8988T (cell line): ENCODE measurements at places on chromosomes 5 and 9.

DNA sequence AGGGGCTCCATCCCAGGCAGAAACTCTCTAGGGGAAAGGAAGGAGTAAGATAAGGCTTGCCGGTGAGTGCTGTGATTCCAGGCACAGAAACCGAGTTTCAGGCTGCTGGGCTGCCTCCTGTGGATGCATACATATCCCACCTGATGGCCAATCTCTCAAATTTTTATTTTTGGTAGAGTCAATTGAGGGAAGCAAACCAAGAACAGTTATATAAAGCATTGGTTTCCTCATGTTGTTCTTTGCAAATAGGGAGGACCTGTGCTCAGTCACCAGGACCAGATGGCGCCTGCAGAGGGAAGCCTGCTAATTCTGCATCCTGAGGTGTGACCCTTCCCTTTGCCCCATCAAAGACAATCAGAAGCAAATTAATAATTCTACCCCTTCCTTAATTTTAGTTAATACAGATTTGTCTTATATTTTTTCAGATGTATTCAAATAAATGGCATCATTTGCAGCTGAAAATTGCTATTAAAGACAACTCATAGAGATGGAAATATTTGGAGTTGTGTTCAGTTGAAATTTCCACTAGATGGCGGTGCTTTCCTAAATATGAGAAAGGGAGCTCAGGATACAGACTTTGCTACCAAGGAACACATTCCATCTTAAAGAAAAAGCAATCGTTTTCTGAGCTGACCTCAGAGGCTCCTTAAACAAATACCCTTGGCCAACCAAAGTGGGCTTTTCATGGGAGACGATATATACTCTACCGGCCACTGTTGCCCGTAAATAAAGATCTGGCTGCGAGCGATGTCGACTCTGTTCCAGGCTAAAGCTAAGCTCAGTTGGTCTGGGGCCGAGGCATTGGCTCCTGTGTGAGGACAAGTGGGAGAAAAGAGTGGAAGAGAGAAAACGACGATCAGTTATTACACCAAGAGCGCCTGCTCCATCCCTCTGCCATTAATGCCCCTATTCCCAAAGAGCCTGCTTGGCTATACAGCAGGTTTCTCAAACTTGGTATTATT is 225.7 kb upstream of the KLF9 start:
- DNase-seq, result no peak

GRCh38 chr9:96382175-96382574 is 1.3 kb downstream of the SLC35D2 start:
- DNase-seq, result no peak

GRCh38 chr5:74895906-74896305 is 29.7 kb upstream of the FAM169A start:
- DNase-seq, result no peak

DNA sequence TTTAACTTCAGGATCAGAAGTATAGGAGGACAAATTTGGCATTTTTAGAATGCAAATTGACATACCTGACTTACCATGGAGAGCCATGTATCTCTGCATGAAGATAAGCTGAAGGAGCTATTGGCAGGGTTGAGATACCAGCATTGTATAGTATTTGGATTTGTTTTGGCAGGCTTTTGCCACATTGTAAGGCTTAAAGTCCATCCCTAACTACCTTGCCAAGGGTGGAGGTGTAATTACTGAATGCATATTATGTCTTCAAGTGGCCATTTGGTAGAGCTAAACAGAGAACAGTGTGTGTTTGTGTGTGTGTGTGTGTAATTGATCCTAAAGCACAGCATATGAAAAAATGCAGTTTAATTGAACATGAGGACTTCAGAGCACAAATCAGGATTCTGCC is 324.7 kb downstream of the FAM170A start:
- DNase-seq, result no peak

- DNase-seq, result no peak
Observed at GRCh38 chr5:134132372-134133187, 18.1 kb downstream of the TCF7 start.

- no peak for DNase-seq
Observed at GRCh38 chr5:74233571-74233970, 407.0 kb downstream of the ENC1 start.

DNA sequence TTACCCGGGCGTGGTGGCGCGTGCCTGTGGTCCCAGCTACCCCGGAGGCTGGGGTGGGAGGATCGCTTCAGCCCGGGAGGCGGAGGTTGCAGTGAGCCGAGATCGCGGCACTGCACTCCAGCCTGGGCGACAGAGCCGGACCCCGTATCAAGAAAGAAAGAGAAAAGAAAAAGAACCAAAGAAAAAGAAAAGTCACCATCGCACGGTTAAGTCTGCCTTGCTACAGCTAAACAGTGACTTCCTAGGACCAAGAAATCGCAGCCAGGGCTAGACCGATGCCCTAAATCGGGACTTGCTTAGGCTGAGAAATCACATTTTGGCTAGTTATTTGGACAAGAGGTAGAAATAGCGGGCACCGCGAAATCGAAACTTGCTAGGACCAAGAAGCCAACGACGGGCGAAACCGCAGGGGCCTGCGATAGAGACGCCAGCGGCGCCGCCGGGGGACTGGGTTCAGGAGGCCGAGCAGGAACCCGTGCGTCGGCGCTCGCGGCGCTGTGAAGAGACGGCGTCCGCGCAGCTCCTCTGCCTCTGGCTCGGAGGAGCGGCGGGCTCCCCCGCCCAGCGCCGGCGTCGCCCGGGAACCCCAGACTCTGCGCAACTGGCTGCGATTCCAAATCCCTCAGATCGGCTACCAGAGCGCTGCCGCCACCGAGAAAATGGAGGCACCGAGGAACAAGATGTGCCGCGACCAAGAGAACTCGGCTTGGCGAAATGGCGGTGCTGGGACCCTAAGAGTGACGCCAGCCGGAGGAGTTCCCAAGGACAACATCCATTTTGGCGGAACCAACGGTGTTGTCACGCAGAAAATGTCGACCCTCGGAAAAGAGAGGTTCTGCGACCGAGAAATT is 26.1 kb upstream of the ANXA2R start:
- no peak for DNase-seq

- no peak for DNase-seq
Observed at GRCh38 chr5:15452030-15452429, 48.0 kb upstream of the FBXL7 start.

DNA sequence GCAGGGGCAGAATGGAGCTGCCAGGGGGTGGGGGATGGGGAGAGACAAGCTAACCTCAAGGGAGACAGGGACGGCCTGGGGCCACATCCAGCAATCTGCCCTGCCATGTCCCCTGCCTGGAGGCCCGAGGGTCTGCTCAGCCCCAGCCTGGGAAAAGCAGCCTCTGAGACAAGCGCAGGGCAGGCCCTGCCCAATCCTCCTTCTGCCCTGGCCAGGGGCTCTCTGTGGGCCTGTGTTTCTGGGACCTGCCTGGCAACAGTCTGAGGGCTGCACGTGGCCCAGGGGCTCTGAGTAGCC is 13.9 kb upstream of the QSOX2 start:
- DNase-seq, result no peak

GRCh38 chr5:116507051-116507537 is 67.5 kb downstream of the SEMA6A start:
- no peak for DNase-seq

- DNase-seq, result no peak
Observed at GRCh38 chr9:76894198-76894597, 11.7 kb downstream of the PRUNE2 start.

DNA sequence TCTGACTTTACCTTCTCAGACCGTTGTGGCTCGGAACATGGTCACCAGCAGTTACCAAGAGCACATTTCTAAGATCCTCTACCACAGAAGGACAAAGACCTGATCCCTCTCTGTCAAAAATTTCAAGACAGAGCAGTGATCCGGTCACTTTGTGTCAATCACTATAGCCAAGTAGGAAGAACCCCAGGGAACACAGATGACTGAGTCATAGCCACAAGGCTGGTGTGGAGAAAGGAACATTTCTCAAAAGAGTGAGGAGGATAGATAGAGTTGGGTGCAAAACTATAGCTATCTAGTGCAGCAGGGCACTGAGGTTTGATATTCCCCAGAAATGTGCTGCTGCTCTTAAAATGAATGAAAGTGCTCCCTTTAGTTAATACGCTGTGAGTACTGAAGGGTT is 130.7 kb upstream of the SMIM23 start:
- DNase-seq, result no peak

DNA sequence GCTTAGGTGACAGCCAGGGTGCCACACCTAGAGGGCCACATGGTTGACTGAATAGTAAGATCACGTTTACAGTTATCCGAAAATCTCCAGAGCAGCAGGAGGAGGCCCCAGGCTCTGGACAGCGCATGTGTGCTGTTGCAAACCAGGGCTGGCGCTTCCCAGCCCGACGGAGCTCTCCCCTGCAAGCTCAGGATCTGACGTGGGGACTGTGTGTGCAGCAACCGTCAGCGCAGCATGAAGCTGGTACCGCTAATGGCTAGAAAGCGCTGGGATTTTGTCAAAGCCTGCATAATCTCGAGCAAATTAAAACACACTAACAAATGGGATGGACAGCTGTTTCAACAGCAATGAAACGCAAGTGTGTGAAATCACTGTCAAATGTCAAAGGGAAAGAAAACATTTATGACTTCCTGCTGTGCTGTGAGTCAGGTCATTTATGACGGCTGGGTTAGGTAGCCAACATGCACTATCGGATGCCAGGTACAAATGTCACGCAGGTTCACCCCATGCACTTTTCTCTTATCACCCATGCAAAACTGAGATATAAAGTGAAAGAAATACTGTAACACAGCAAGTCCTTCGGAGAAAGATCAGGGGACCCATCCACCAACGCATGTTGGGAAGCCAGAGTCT is 7.5 kb downstream of the SURF4 start:
- no peak for DNase-seq

DNA sequence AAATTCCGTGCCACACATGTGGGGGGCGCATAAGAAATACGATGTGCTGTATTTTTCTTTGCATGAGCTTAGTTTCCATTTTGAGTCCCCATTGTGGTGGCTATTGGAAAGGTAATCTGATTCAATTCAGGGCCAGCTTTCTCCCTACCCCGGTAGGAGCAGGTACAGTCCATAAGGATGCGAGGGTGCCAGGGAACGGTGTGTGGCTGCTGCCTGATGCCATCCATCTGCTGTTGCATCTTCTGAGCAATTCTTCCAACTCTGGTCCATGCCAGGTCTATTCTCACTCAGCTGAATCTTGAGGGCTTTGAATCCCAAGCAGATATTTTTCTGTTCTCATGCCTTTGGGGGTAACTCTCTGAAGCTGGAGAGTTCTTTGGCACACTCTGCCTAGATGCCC is 392.7 kb downstream of the AGTPBP1 start:
- DNase-seq, result no peak

DNA sequence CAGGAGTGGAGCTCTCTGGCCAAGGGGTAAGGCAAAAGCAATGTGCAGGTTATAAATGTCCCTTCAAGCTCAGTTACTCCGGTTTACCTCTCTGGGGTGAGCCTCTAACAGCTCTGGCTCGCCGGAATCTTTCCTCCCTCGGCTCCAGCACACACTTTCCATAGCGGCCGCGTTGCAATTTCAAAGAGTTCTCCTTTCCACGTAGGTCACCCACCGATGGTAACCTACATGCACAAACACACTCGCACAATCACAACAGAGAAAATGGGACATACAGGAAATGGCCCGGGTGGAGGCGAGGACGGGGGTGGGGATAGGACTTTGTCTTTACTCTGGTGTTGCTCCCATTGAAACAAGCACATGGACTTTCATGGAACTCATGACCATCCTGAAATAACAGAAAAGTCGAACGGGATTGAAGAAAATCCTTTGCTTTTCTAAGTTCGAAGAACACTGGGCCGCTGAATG is 1.2 kb downstream of the LHFPL2 start:
- DNase-seq, result peak; percentile 47

GRCh38 chr5:108634617-108635288 is 112.9 kb upstream of the FER start:
- no peak for DNase-seq

DNA sequence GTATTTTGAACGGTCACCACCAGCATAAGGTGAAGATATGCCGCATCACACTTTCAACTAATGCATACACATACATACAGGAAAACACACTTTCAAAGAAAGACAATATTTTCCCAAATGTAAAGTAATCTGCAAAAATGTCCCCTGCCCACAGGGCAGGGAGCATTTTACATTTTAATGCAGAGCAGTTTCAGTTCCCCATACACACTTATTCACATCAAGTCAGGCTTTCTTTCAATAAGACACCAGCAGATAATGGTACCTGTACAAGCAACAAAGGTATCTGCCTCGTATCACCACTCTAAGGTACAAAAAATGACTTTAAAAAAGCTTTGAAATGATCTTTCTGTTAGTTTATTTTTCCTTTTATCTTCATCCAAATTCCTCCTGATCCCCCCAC is 247.1 kb upstream of the CCNG1 start:
- no peak for DNase-seq

- no peak for DNase-seq
Observed at GRCh38 chr9:108271646-108272348, 584.0 kb downstream of the ACTL7B start.

DNA sequence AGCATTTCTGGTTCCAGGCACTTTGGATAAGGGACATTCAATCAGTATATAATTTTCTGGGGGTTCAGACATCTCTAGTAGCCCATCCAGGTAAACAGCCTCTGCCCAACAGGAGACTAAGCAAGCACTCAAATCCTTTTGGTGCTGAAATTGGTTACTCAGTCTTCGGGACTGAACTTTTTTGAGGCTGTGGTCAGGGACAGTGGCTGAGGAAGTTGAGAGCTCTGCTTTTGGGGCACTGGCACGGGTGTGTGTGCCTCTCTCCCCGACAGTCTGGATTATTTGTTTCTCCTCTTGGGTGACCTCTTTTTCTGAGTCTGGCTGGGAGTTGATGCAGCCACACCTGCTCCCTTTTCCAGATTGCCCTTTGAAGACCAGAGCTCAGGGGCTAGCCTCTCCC is 47.6 kb downstream of the ACER2 start:
- DNase-seq, result no peak

DNA sequence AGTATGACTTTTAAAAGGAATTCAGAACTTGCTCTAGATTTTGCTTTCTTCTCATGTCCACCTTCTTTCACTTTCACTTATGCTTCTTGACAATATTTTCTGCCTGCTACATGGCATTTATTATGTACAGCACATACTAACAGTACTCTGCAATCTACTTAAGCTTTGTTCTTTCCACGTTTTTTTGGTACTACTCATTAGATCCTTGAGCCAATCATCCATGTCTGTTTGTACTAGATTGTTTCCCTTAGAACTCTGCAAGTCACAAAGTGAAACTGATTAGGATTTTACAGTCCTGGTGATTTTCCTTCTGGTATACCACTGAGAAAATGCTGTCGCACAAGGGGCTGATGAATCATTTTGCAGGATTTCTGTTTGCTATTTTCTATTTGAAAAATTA is 78.3 kb downstream of the PARP8 start:
- DNase-seq, result no peak

DNA sequence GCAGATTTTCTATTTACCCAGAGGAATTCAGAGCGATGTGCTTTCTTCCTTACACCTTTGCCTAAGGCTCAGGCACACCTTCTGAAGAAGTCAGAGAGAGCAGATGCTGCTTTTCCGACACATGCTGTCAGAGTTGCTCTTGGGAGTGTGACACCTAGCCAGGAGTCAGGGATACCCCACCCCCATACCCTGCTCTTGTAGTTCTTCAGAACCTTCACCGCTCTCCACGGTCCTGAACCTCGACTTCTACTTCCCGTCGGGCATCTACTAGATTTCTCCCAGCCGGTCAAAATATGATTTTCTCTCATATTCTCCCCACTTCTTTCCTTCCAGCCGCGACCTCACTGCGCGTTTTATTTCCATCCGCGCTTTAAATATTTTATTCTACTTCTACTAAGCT is 1.7 kb downstream of the GRIN3A start:
- DNase-seq, result no peak

GRCh38 chr9:99803694-99804093 is 18.0 kb upstream of the NR4A3 start:
- DNase-seq, result no peak

- DNase-seq, result no peak
Observed at GRCh38 chr9:137650779-137651178, 32.0 kb downstream of the EHMT1 start.
